Cardiac muscle cell (in vitro differentiated cells and primary cell): ENCODE measurements at places on chromosomes 12 and 14.

- no peak for DNase-seq
Measured at GRCh38 chr12:4031703-4032291, 158.6 kb upstream of the PARP11 start.

DNA sequence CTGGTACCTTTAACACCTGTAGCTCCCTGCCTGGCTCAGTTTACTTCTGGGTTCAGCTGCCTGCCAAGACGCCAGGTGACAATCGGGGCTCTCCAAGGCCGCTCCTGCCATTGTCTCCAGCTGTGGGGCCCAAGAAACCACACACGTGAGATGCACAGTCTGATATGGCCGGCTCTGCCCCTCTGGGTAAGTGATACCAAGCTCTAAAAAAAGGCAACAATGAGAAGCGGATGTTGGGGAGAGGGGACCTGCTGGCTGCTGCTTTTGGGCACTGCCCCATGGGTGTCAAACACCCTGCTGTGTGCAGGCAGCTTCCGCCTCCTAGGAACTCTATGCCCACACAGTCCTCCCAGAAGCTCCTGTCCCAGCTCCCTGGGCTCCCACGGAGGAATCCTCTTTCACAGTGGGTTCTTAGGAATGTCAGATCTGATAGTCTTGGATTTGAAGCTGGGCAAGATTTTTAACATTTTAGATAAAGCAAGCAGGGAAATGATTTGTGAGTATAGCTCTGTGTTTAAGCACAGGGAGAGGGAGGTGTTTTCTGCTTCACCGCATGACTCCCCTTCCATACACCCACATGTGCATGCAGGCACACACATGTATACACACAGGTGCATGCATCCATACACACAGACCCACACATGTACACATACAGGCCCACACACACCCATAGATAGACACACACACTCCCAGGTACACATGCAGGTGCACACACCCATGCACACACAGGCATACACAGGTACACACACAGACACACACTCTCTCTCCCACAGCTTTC is 1135.8 kb downstream of the BCL11B start:
- no peak for DNase-seq

DNA sequence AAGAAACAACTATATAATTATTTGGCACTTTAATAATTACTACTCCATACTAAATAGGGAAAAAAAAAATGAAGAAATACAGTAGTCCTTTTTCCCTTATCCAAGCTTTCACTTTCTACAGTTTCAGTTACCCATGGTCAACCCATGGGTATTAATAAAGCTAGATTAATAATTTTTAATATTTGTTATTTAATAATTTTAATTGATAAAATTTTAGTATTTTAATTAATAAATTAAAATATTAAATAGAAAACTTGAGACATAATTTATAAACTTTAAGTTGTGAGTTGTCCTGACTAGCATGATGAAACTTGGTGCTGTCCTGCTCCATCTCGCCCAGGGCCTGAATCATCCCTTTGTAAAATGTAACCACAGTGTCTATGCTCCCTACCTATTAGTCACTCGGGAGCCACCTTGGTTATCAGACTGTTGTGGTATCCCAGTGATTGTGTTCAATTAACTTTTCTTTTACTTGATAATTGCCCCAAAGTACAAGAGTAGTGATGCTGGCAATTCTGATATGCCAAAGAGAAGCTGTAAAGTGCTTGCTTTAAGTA is 71.8 kb downstream of the PAWR start:
- DNase-seq = peak; percentile 43

DNA sequence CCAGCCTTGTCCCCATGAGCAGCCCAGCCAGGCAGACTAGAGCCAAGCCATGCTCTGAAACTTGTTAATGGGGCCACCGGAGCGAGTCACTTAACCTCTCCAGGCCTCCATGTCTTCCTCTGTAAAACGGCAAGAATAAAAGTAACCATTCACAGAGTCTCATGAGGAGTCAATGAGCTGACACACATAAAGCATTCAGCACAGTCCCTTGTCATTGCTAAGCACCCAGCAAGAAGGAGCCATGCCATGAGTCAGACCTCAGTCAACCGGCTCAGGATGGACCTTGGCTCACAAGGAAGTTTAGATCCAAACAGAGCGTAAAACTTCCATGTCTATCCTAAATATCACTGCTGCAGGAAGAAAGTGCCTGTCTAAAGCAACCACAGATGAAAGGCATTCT is 10.6 kb downstream of the FICD start:
- no peak for DNase-seq

DNA sequence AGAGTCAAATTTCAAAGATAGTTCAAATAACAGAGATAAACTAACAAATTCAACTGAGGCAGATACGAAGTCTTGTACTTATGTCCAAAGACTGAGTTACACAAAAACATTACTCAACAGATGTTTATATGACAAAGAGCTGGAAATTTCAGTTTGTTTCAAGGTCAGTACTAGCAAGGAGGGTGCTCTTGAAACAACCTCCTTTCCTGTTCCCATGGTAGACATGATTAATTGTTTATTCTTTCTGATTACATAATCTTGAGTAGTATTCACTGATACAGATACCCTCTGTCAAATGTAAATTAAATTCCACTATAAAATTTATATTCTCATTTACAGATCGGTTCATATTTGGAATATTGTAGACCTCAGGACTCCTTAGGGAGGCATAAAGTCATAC is 23.4 kb downstream of the TSPAN8 start:
- DNase-seq = no peak

GRCh38 chr12:108097160-108097911 is 31.8 kb upstream of the WSCD2 start:
- DNase-seq = no peak

DNA sequence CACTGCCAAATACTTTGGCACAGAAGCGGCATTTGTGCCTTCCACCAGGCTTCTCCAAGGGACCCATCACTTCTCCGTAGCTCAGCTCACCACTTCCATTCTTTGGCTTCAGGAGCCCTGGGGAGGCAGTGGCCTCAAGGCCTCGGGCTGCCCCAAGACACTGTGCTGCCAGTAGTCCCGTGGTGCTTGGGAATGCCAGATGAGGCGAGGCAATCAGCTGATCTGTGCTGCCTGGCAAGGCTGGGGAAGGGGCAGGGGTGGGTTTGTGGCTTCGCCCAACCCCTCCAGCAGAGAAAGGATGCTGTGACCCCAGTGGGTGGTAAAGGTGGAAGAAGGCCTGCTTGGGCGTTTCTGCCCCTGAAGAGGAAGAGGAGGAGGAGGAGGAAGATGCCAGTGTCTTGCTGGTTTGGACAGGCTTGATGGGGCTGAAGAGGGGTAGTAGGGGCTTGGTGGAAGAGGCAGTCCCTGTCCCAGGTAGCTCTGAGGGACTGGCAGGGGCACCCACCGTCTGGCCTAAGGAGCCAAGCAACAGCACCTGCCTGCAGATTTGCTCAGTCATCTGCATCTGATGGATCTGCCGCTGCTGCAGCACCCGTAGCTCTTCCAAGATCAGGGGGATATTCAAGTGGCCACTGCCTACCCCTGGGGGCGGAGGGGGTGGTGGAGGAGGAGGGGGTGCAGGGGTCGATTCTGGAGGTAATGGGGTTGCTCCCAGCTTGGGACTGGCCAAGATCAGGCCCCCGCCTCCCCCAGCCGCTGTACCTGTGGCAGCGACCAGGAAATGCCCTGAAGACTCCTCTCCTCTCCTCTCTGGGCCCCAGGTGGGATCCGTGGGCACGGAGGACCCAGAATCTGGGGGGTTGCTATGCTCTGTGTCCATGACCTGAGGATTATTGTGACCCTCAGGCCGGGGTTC is 1.3 kb downstream of the SALL2 start:
- no peak for DNase-seq

GRCh38 chr12:41436076-41436475 is 248.0 kb downstream of the PDZRN4 start:
- DNase-seq = no peak

DNA sequence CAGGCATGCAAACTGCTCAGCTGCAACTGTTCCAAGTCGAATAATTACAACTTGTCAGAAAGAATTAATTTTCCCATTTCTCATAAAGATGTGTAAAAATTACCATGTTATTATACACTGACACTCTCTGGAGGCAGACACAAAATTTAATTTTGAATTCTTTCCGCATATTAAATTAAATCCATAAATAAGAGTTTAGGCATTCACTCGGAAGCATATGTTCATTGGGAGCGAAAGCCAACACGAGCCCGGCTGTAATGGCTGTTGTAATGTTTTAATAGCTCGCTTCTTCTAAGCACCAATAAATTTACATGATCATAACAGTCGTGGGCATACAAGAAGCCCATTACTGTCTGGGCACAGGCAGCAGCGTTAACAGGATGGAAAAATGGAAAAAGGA is 189.6 kb upstream of the SOX5 start:
- DNase-seq = no peak

DNA sequence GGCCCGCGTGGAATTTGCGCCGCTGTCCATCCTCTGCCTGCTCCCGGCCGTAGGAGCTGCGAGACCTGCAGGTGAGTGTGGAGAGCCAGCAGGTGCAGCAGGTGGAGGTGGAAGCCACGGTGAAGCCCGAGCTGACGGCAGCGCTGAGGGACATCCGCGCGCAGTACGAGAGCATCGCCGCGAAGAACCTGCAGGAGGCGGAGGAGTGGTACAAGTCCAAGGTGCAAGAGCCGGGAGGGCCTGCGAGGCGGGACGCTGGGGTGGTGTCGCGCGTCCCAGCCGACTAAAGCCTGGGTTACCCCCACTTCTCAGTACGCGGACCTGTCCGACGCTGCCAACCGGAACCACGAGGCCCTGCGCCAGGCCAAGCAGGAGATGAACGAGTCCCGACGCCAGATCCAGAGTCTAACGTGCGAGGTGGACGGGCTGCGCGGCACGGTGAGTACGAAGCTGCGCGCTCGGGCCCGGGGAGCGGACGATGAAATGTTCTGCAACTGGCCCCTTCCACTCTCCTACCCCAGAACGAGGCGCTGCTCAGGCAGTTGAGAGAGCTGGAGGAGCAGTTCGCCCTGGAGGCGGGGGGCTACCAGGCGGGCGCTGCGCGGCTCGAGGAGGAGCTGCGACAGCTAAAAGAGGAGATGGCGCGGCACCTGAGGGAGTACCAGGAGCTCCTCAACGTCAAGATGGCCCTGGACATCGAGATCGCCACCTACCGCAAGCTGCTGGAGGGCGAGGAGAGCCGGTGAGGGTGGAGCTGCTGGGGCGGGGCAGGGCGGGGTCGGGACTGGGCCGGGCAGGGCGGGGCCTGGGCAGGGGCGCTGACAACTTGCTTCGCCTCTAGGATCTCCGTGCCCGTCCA is 2.1 kb downstream of the PRPH start:
- no peak for DNase-seq

DNA sequence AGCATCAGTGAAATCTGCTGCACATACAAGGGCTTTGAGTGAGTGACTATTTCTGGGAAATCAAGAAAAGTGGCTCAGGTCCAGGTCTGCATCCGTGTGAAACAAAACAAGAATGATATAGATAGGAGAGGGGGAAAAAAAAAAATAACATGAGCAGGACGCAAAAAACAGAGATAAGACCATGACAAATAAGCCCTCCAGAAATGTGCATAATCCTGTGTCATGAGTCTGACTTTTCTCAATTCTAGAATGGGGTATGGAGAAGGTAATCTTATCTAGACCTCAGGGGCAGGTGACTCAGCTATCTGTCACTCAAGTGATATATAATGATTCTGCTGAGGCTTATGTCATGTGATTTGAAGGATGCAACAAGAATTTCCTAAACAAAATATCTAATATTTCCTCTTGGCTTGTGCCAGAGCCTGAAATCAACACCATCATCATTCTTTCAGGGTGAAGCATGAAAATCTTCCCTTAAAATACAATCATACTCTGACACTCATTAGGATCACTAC is 250.0 kb downstream of the PHLDA1 start:
- no peak for DNase-seq

DNA sequence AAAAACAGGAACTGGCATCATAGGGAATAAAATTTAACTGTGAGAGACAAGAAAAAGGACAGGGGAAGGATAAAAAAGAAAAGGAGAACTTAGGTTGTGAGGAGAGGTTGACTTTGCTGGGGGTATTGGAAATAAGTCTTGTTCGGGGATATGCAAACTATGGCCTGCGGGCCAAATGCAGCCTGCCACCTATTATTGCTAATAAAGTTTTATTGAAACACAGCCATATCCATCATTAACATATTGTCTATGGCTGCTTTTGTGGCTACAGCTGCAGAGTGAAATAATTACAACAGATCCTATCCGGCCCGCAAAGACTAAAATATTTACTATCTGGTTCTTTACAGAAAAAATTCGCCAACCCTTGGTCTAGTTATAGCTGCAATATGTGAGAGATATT is 18.6 kb downstream of the BBS10 start:
- no peak for DNase-seq

DNA sequence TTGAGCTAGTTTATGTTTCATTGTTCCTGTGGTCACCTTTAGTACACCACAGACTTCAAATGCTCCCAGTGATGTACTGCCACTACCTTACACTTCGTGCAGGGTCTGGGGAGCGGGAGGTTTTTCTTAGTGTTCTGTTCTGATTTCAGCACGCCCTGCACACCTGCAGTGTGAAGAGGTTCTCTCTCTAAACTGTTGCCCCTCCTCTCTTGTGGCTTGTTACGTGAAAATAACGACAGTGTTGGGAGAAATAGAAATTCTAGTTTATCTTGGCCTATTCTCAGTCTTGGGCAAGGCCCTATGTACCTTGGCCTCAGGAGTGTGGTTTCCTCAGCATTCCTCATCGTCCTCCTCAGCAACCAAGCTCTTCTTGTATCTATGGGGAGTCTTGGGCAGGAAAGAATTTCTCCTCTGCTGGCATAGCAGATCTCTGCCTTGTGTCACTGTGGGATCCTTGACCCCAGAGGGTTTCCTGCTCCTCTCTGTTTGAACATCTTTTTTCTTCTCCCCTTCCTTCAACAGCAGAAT is 48.6 kb downstream of the EIF2S3B start:
- DNase-seq = no peak

DNA sequence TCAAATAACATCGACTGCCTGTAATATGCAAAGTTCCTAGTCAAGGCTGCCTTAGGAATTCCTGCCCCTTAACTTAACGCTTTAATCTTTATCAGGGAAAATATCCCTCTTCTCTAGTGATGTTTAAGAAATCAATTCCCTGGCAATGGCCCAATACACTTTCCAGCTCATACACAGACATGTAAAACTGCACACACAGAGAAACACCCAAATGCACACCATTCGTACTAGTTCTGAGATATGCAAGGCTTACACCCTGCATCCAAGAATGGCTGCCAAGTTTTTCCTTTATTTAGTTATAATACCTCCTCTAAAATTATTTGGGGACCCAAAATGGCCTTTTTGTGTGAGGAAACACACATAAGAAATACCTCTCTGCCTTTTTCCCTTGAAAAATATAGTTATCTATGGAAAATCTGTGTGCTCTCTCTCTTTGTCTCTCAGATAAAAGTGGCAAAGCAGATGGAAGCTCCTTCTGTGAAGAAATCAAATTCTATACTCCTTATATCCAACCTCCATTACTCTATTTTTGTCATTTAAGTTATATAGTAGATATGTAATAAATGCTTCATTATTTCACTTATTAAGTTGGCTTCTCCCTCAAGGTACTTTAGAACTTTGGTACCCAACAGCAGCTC is 120.0 kb upstream of the MDM1 start:
- DNase-seq = no peak

- no peak for DNase-seq
Measured at GRCh38 chr12:15540469-15540872, 218.2 kb downstream of the PTPRO start.

GRCh38 chr14:86852530-86852929 is 1140.5 kb downstream of the GALC start:
- DNase-seq = no peak
